ENCODE measurements at places on chromosomes 3 and 15.

- peak; percentile 25 for DNase-seq
Measured at GRCh38 chr15:75452865-75453702, 1.6 kb upstream of the SIN3A start.

- DNase-seq, result no peak
Measured at GRCh38 chr3:155292693-155293092, 790 bp downstream of the STRIT1 start.

DNA sequence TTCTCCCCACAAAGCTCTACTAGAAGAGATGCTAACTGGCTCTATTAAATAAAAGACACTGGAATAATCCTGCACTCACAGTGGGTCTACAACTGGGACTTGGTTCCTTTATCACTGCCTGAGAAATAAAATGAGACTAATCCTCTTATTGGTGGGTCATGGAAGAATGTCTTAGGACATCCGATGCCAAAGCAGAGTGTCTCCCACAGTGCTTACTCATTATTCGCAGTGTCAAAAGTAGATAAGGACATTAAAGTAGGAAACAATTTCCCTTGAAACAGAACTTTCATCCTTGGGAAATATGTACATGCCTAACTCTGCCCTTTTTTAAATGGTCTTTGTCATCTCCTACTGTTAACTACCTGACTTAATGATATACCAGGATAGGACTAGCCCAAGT lies 71.5 kb downstream of the GSK3B start:
- DNase-seq, result no peak

DNA sequence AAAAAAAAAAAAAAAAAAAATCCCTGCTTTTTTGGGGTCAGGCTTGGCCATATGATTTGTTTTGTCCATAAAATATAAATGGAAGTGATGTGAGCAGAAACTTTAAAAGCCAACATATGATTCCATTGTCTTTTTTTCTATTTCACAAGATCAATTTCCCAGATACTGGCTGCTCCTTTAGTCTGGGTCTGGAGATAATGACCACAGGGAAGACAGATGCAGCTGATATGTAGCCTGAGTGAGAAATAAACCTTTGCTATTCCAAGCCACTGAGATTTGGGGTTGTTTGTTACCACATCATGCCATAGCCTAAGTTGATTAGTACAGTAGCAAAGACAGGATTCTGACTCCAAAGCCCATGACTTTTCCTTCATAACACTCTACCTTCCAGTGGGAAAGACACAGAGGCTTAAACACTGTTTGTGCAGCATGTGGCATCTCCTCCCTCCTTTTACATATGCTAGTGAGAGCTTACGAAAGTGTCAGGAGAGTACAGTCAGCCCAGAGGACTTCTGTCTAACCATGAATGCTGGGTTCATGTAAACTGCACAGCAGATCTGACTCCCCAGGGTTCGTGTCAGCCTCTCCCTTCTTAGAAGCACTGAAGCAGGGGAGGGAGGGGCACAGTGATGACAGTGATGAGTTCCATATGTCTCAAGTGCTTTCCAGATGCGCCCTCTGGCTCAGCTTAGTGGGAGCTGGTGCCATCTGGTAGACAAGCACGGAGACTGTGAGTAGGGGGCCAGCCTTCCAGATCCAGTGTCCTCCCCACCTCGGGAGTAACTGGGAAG lies 36.7 kb upstream of the SLC7A14 start:
- DNase-seq, result no peak

DNA sequence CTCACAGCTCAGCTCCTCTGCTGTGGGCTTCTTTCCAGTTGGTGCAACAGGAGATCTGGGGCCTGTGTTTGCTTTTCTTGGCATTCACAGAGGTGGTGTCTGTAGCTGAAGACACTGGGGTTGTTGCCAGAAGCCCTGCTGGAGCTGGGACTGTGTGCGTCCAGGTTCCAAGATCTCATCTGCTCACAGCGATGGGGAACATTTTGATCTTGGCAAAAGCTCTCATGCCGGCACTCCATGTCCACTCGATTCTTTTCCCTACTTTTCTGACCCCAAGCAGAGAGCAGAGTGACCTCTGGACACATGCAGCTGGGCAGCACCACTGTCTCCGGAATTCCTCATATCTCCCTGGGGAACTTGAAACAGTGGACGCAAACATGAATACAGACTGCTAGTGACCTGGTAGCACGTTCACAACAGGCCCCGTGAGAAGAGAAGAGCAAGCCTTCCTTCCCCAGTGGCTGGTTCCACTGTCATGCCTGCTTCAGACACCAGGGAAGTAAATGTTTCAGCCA lies 36.1 kb upstream of the MECOM start:
- no peak for DNase-seq

- DNase-seq, result no peak
Measured at GRCh38 chr3:138034918-138035317, 25.0 kb downstream of the CLDN18 start.

DNA sequence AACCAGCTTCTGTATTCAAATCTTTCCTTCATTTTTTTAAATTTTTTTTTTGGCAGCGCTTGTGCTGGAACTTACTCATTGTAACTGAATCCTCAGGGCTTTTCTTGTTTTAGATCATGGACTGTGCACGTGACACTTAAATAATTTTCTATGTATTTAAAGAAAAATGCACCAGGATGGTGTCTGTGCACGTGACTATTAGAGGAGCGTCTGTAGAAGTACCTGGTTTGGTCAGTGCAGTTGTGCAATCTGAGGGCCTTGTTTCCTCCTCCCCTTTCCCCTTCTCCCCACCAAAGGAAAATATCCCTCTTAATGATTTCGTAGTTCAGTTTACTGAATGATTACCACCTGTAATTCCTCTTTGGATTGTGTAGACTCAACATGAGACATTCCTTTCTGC lies 31.3 kb downstream of the EDEM1 start:
- DNase-seq, result no peak

- DNase-seq, result no peak
Measured at GRCh38 chr3:57796261-57796660, 40.2 kb downstream of the SLMAP start.

GRCh38 chr3:20125897-20126296 lies 60.1 kb downstream of the SGO1 start:
- no peak for DNase-seq

GRCh38 chr3:110301781-110302180 lies 769.8 kb upstream of the NECTIN3 start:
- no peak for DNase-seq

DNA sequence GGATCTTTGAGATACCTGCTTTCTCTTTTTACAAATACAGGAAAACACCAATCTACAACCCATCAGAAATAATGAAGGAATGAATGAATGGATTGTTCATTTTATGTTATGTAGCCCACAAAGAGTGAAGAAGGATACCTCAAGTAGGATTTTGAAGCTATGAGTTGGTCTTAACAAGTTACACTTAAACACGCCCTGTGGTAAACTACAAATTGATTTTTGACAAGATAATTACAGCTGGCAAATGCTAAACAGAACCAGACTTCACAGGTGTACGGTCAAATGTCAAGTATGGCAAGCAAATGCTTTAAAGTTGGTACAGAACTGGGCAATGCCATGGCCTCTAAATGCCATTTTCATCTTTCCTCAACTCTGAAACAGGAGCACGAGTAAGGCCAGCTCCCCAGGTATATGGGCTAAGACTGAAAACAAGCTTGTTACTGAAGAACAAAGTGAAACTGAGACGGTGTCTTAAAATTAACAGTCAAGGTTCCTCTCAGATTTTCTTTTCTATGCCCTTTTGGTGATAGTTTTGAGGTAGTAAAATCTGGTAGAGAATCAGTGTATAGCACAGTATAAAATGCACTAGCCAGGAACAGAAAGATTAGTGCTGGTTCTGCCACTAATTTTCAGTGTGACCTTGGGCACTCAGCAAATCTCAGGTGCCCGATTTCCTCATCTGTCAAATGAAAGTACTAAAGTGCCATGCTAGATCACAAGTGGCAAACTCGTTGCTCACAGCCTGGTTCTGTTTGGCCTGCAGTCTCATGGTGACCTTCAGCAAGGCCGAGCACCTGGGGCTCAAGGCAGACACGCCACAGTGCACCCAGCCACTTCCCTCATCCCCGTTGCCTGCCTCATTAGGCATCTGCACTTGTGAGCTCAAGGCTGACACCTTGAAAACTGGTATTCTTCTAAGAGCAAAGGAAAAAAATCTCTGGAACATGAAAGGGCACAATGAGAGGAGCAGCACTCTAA lies 9.5 kb downstream of the RUVBL1 start:
- no peak for DNase-seq

GRCh38 chr15:60003243-60004008 lies 685 bp upstream of the FOXB1 start:
- no peak for DNase-seq

DNA sequence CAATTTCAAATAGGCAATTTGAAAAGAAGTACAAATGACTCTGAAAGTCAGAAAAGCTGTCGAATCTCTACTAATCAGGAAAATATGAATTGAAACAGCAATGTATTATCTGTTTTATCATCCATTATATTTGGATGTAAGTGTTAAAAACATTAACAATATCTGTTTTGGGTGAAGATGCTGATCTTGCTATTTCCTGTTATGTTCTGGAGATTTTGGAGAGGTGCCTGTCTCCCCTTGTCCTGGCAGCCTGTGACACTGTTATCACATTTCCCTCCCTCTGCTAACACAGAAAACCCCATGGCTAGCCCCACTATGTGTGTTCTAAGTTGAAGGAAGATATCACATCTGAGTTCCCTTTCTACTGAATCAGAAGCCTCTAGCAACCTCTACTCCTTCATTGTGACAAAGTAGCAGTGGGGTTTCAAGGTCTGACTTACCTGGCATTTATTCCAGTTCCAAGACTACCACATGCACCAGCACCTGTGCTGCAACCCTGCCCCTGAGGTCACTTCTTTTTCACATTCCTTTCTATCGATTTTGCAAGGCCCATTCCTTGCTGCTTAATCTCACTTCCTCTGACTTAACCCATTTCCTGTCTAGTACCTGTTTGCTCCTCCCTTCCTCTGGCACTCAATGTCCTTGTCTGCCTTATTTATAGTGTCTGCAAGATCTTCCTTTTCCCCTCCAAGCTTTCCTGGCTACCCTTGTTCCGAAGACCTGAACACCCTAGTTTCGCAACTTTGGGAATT lies 95.5 kb upstream of the COL8A1 start:
- DNase-seq, result no peak

- no peak for DNase-seq
Measured at GRCh38 chr15:64859226-64859625, 17.5 kb downstream of the PLEKHO2 start.

GRCh38 chr3:150414258-150414657 lies 6.2 kb downstream of the TSC22D2 start:
- no peak for DNase-seq

- no peak for DNase-seq
Measured at GRCh38 chr3:190644766-190645165, 130.9 kb downstream of the IL1RAP start.

- DNase-seq, result no peak
Measured at GRCh38 chr3:82058809-82059208, 297.4 kb upstream of the GBE1 start.

DNA sequence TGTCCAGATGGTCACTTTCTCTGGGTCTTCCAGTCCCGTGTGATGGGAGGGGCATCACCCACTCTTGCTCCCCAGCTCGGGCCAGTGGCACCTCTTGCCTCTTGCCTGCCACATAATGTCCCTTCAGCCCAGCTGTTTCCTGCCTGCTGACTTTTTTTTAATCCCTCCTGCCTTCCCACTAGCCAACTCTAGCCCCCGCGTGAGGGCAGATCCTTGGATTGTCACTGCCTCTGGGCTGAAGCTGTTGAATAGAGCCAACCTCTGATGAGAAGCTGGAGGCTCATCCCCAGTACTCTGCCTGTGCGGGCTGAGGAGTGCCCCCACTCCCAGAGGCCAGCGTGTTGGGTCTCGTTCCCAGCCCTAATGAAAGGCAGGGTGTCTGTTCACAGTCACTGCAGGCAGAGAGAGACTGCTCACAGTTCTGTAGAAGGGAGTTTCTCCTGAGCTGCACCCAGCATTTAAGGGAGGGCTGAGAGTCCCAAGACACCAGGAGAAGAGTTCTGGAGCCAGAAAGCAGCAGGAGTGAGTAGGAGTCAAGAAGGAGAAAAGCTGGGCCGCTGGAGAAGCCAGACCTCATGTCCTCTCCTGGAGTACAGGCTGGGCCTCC lies 30.1 kb upstream of the TIMP4 start:
- no peak for DNase-seq

DNA sequence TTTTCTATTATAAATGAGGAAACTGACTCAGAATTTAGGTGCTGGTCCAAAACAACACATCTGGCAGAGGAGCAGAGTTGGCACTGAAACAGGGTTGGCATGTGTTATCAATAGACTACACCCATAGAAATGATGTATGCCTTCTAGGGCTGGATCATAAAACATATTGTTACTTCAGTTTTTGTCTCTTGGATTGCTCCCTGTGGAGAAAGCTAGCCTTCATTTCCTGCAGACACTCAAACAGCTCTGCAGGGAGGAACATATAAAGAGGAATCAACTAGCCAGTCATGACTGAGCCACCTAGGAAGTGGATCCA lies 507 bp upstream of the MRPL3 start:
- no peak for DNase-seq

DNA sequence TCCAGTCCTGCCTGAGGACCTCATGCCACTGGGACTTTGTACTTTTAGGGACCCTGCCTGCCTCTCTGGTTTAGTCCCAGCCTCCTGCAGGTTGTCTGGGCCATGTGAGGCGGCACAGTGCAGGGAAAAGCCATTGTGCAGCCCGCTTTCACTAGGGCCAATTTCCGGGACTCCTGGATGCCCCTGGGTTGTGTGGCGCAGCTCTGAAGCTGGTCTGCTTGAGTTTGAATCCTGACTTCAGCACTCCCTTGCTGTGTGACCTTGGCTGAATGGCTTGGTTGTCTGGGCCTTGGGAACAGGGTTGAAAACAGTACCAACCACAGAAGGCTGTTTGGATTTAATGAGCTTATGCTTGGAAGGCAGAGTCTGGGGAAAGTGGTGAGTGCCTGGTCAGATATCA lies 8.3 kb downstream of the TEX264 start:
- no peak for DNase-seq

GRCh38 chr3:85170646-85171045 lies 211.9 kb downstream of the CADM2 start:
- no peak for DNase-seq

- no peak for DNase-seq
Measured at GRCh38 chr15:71238926-71239325, 123.7 kb downstream of the THSD4 start.

DNA sequence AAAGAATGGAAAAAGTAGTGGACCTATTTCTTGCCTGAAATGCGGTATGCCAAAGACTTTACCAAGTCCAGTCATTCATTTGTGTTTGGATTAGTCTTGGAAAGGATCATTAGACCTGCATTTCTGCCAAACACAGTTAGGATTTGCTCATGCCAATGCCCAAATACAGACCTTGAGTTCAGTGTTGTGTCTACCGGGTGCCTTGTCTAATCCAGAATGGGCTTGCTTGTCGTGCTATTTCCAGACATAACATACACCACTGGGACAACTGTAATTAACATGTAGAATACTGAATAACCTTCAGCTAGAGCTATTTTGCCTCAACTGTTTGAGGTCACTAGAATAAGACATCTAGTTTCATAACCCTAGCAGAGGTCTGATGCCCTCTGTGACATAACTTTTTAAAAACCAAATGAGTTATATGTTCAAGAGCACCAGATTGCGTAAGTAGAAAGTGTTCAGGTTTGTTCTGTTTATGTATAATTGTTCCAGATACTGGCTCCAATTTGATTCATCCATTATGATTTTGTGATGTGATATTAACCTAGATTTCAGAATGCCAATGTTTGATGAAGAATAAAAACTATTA lies 145.3 kb upstream of the DPH6 start:
- no peak for DNase-seq
